Activated CD4-positive, alpha-beta T cell treated with anti-CD3 and anti-CD28 coated beads for 24 hours (primary cell): ENCODE measurements at places on chromosomes 11 and 22.

GRCh38 chr11:100403816-100404215 lies 283.3 kb upstream of the ARHGAP42 start:
- DNase-seq: no peak

GRCh38 chr22:22928666-22929380 lies 41.2 kb downstream of the IGLL5 start:
- DNase-seq: no peak

DNA sequence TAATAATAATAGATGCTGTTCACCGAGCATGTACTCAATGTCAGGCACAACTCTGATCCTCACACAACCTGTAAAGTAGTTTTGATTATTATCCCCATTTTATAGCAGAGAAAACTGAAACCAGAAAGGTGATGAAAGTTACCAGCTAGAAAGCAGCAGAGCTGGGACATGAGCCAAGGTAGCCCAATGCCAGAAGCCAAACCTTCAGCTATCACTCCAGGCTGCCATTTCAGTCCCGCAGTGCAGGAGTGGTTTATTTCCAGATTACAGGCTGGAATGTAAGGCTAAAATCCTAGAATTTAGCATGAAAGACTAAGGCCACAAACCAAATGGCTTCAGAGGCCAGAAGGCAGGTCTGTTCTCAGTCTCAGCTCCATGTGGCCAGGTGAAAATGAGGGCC lies 108.8 kb downstream of the TENM4 start:
- no peak for DNase-seq

DNA sequence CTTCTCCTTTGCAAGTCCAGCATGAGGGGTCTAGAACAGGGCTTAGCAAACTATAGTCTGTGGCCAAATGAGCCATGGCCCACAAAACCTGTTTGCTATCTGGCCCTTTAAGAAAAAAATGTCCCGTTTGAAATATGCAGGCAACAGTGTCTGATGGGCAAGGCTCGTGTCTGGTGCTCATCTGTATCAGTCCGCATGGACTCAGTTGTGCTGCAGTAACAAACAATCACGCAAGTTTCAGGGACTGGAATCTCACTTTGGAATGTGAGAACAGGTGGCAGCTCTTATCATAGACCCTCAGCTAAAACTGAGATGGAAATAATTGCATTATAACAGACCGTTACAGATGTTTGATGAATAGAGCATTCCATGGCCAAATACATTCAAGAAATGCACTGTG lies 19.1 kb upstream of the PVALB start:
- DNase-seq: no peak

DNA sequence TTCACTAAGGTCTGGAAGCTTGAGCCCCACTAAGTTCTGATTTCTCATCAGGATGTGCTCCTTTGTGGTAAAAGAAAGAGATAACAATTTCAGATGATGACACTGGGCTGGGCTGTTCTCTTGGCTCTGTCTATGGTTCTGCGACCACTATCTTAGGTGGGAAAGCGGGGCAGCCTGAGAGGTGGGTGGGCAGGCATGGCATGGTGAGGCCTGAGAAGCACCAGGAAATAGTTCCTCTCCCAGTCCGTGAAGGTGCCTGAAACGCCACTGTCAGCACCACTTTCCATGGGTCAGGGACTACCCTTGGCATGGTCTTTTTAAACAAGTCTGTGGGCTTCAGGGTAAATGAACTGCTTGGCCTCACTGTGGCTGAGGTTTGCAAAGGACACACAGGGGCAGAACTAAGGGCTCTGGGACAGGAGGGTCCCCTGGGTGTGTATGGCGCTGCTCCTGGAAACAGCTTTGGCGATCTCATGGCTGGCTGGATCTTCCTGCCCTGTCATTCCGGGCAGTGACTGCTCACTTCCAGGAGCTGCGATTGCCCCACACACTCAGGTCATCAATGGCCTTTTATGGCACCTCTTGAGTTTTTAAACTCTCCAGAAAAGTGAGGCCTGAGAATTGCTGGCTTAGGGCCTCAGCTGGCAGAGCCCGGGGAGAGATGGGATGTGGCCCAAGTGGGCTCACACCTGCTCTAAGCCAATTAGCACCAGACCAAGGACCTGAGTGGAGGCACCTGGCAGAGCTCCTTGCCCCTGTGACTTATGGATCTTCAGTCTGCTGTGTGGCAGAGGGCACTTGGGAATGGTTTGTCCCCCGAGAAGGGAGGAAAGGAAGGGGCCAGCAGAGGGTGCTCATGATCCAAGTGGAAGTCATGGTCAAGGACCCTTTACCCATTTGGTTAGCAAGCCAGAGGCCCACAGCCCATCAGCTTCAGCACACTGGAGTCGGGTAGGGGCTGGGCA lies 55.6 kb upstream of the LYVE1 start:
- no peak for DNase-seq

GRCh38 chr11:47578524-47579494 lies at the start of the genes KBTBD4 and NDUFS3:
Gene KBTBD4, minus strand, starts transcription at chr11:47578970. Its CDS starts 19 bp downstream, at chr11:47578951.
Gene NDUFS3, plus strand, starts transcription at chr11:47579074. Its CDS starts 18 bp downstream, at chr11:47579092.
- peak; percentile 81 for DNase-seq

GRCh38 chr11:73257342-73258103 lies 14.6 kb upstream of the P2RY6 start:
- DNase-seq: no peak

DNA sequence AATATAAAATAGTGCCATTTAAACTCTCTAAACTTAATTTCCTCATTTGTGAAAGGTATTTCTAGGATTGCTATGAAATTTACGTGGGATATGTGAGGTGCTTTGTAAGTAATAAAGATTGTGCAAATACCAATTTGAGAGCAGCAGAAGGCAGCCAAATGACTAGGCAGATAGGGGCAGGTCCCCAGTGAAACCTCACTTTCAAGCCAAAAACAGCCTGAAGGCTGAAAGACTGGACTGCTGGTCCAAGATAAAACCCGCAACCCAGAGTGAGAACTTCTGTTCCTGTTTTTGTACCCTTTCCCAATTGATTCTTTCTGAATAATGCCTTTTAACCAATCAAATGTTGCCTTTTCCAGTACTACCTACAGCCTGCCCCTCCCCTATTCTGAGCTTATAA lies 7.2 kb downstream of the DTX4 start:
- no peak for DNase-seq

GRCh38 chr11:72305077-72305476 lies 61.1 kb upstream of the PHOX2A start:
- DNase-seq: no peak

DNA sequence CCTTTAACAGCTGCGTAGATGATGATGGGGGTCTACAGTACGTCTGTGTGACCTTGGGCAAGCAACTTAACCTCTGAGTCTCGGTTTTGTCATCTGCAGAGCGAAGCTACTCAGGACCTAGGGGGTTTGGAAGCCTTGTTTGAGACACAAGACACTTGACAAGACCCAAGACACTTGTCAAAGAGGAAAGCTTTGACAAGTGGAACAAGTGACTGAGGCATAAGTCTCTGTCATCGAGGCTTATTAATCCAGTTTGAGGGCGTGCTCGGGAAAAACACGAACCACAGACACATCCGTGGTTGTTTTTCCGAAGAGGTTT lies 732 bp upstream of the PC start:
- no peak for DNase-seq

- no peak for DNase-seq
Measured at GRCh38 chr22:22087854-22088657, 105.5 kb upstream of the TOP3B start.

GRCh38 chr11:78355309-78355705 lies 62.3 kb downstream of the GAB2 start:
- DNase-seq: no peak

GRCh38 chr11:12410006-12410728 lies 32.8 kb downstream of the PARVA start:
- DNase-seq: no peak

DNA sequence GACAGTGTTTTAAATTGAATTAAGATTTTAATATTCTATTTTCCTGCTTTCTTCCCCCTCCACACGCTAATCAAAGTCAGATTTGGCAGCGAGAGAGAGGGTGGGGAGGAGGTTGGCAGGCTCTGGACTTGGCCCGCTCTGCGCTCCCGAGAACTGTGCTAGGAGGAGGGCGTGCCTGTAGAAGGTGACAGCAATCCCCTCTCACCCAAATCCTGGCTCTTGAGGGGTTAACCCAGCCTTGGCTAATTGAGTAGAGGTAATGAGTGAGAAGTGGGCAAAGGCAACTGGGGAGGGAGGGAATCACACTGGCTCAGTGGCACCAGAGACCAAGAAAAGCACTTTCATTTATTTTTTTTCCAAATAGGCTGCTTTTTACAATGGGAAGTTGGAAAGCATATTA lies 42.2 kb downstream of the BUD13 start:
- DNase-seq: no peak

DNA sequence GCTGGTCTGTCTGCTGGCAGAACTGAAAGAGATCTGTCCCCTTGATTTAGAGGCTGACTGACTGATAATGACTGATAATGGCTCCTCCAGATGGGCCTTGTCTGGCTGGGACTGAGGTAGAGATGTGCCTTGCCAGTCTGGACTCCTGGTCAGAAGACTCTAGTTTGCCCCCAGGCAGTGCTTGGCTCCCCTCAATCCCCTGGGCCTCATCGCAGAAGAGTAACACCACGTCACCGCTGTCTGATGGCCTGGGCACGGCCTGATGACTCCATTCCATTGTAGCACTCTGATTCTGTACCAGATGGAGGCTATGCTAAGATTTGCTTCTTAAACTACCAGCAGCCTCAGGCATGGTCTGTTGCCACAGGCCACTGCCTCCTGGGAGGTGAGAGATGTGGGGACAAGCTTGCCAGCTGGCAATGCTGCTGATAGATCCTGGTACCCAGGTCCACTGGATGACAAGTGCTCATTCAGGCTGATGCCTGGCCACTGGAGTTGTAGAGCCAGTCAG lies 19.1 kb downstream of the CYB5R2 start:
- DNase-seq: no peak

DNA sequence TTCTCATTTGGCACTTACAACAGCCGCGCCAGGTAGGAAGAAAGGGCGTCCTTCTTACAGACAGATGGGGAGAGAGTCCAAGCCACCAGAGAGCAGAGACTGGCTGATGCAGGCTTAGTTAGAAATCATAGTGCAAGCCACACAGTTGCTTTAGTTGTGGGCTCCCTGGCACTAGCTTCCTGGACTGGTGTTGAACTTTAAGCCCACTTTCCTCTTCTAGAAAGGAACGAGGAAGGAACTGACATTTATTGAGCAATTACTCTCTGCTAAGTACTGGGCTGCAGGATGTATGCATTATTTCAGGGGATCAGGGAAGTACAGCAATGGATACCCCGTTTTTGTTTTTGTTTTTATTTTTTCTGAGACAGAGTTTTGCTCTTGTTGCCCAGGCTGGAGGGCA lies 3.0 kb downstream of the BACE1 start:
- no peak for DNase-seq

DNA sequence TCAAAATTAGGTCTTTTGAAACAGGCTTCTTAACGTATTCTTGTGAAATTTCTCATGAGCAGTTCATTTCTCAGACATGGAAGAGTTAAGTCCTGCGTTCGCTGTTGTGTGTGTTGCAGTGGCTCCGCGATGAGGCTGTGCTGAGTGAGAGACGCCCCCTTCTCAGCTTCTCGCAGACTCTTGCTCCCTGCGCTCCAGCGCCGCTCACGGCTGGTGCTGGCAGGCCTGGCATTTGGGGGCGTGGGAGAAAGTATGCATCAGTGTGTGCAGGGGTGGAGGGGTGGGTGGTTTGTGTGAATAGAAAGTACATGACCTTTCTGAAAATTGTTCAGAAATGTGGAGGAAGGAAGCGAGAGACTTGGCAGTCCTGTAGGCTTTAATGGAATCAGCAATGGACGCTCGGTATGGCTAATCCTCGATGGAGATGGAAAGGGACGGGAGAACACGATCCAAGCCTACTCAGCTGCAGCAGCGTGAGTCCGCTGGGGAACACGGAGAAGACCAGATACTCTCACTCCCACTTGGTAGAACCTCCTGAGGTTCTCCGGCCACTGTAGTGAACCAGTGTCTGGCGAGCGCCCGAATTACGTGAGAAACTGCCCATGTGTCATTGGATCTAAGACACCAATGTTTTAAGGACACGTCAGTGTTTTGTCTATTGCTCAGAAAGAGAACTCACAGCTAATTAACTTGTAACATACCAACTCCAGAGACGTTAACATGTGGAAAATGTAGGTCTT lies 5.9 kb downstream of the TAB1 start:
- no peak for DNase-seq

DNA sequence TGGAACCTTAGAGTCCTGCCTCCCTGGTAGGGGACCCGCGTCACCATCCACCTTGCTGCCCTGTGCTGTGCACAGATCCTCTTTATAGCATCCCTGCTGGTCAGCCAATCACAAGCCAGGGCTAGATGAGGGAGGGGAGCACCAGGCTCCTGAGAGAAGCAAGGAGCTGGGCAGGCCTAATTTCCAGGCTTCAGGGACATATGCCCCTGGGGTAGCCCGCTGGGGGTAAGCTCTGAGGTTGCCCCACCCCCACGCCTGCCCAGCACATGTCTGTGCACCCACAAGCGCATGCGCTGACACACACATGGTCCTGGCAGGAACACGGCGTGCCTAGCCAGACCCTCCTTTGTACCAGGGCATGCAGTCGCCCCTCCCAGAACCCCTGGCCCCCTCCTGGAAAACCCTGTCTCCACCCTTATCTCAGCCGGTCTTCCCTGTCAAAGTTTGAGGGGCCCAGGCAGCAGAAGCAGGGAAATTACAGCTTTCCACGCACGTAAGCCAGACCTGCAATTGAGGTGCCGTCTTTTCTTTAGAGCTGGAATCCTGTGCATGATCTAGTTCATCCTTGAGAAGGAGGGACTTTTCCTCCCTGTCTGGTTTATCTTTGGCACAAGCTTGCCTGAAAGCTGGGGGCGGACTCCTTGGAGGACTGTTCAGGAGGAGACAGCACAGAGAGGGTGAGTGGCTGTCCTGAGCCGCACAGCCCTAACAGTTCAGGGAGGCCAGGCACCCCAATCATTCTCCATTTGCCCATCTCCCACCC lies 2.1 kb downstream of the SSTR3 start:
- no peak for DNase-seq

GRCh38 chr11:76918941-76919386 lies 58.2 kb downstream of the ACER3 start:
- no peak for DNase-seq

- no peak for DNase-seq
Measured at GRCh38 chr11:67280788-67281551, 8.1 kb upstream of the ANKRD13D start.

DNA sequence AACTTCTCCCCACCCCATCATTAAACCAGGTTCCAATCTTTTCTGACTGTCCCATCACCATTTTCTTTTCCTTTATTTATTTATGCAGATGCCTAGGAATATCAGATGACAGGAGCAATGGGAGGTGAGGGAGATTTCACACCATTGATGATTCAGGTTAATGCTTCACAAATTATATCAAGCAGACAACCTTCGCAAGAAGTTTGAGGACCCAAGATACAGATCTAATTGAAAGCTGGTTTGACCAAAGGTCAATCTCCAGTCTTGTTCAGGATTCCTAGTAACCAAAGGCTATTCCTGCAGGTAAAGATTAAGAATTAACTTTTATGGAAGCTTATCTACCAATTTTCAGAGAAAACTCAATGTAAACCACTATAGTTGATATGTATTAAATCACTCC lies 54.4 kb downstream of the SLC35F2 start:
- DNase-seq: no peak

DNA sequence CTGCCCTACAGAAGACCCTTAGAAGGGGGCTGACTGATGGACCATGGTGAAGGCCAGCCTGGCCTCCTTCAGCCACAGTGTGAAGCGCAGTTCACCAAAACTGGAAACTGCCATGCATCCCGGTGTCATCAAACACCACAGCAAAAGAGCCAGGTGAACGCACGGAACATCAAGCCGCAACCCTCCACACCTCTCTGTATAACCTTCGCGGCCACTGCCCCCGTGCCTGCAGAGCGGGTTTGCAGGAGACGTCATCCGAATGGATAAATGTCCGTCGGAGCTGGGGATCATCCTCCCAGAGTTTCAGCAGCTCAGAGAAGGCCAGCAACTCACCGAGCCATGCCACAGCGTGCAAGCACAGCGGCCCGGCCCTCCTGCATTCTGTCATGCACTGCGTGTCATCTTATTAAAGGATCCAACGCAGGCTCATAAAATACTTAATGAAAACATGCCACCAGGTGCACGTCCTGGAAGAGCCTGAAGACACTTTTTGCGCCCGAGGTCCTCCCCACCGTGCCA lies 309.9 kb downstream of the BRD1 start:
- DNase-seq: no peak
